Activated CD4-positive, alpha-beta T cell treated with anti-CD3 and anti-CD28 coated beads for 24 hours (primary cell): ENCODE measurements at places on chromosomes 3 and 15.

GRCh38 chr3:177536873-177537272 lies 339.6 kb upstream of the TBL1XR1 start:
- DNase-seq = no peak

DNA sequence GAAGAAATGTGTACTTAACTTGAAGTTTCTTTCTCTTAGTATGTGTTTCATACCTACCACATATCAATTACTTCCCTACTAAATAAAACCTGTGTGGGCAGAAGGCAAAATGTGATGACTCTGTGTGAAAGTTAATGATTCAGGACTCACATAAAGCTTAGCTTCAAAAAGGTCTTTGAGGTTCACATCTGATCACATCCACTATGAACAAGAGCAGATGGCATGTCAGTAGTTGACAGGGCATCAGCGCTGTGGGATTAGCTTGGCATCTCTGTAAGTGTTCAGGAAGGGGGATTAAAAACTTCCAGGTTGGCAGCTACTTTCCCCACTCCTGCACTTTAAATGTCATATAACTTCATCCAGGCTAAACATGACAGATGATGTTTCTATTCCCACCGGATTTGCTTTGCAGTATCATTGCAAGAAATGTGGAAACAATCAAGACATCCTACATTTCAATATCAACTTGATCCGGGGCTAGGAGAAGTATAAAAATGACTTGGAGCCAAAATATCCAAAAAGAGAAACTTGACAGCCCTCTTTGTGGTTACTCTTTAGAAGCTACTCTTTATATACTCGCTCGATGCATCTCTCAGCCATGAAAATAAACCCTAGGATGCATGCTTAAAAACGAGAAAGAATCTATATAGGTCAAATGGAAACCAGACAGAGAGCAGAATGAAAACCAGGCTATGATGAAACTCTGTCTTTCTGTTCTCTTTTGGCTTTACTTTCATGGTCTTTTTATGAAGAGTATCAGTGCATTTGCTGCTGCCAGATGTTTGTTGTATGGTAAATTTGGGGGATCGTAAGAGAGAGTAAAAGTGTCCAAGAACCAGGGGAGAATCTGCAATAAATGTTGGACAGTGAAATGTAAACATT lies 273.1 kb upstream of the ALCAM start:
- DNase-seq = no peak

DNA sequence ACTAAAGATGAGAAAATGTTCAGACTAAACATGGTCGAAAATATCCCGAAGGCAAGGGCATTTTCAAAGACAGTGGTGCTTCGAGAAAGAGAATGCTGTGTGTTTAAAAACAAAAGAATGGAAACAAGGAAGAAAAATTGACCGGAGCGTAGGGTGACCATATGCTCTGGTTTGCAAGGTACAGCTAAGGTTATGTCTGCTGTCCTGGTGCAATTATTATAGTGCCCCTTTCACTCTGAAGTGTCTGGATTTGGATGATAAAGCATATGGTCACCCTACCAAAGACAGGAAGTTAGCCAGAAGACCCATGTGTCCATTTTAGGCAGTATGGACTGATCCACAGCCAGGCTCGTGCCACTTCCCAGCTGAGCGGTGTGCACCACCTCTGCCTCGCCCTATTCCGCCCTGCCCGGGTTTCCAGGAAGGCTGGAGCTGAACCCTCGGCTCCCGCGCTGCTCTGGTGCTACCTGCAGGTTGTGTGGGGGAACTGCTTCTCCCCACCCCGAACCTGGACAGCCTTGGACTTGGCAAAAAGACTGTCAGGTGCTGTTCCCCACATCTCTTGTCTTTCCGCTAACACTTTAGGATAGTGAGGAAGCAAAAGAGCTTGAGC lies 25.2 kb downstream of the GOLGA6D start:
- no peak for DNase-seq

DNA sequence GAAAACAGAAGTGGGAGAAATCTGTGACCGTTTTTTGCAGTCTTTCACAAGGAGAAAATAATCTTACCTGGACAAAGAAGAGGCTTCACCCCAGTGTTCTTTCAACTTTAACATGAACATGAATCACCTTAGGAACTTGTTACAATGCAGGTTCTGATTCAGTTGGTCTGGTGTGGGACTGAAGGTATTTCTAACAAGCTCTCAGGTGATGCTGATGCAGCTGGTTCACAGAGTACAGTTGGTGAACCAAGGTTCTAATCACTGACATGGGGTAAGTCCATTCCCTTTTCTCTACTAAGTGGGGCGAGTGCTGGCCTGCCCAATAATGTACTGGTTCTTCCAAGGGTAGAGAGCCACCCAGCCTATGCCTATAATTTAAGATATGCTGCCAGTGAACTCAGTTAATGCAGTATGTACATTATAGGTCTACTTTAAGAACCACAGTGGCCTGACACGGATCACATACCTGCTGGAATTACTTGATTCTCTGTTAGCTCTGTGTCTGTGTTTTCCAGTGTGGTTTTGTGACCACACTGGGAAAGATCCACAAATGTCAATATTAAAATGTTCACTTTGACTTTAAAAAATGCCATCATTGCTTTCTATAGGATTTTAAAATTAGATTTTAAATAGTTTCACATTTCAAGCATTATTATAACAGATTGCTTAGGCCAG lies 304.1 kb downstream of the ZNF621 start:
- no peak for DNase-seq

- no peak for DNase-seq
Measured at GRCh38 chr15:29570121-29570947, 251.9 kb downstream of the TJP1 start.

DNA sequence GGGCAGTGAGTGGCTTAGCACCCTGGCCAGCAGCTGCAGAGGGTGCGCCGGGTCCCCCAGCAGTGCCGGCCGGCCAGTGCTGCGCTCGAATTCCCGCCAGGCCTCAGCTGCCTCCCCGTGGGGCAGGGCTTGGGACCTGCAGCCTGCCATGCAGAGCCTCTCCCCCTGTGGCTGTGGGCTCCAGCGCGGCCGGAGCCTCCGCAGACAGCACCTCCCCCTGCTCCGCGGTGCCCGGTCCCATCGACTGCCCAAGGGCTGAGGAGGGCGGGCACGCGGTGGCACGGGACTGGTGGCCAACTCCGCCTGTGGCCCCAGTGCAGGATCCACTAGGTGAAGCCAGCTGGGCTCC lies 386.3 kb downstream of the CNTN4 start:
- DNase-seq = no peak
